ENCODE measurements at places on chromosomes 5 and 9. TPM values are rescaled to one million over a fixed set of nuclear protein-coding genes. Genes with fewer than 3 reads are reported as not detected.

TMEM8B gene
- total RNA-seq: 25.4 TPM

FREM1 gene
- total RNA-seq: 11.4 TPM

GRCh38 chr9:108003526-108003925, 514.0 kb upstream of the KLF4 start:
- no peak for DNase-seq

DNA sequence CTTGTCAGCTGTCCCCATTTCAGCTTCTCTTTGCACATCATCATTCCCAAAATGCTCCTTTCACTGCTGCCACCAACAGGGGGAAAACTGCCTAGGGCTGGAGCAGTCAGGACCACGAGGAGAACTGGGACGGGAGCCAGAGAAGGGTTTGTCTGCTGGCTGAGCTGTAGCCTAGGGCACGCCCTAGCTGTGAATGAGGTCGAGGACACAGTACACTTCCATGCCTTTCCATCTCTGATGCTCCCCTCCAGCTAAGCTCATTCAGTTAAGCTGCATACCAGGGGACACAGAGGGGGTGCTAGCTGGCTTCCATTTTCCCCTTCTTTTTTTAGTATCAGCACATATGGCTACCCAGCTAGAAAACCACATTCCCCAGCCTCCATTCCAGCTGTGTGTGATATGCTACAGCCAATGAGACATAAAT, 64.7 kb downstream of the STK10 start:
- no peak for DNase-seq

DNA sequence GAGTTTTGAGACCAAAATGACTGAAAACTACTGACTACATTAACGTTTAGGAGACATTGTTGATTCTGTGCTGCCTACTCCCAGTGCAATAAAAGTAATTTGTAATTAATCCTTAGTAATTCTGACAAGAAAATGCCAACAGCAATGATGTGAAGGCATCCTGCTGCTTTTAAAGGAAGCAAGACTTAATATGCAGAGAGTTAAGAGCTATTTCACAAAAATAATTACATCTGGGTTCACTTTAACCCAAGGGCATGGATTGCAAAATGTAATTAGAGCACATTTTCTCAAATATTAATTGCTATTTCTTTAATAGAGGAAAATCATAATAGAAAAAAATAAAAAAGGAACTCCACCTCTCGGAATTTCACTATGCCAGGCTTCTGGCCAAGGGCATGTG, 22.7 kb upstream of the TNFSF8 start:
- no peak for DNase-seq

GRCh38 chr9:127507751-127508648, 56.7 kb downstream of the LRSAM1 start:
- no peak for DNase-seq
